Psoas muscle (tissue), 8 donors: ENCODE measurements at places on chromosomes 2 and 18. TPM values are rescaled to one million over a fixed set of nuclear protein-coding genes. Genes with fewer than 3 reads are reported as not detected.
A peak's percentile ranks its signal among the peaks of the same experiment; 100 is the strongest.

DNA sequence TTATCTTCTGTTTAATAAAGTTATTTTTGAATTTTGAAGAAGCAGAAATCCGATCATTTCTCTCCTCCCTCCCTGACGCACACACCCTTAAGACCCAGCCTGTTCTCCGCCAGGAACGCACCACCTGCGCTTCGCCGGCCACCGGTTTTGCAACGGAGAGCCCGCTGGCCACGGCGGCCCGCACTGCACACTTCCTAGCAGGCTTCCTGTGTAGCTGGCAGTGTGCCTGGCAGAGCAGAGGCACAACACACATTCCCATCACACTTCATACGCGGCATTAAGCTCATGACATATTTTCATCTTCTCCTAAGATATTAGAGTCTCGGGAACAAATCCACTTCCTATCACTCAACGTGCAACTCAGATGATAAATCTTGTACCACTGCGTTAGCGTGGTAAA is 148.0 kb downstream of the HDAC4 start:
- H3K27me3 ChIP-seq, result no peaks in the 10 kb centered on the region
- peak overlapping the region; percentile 86 for H3K27ac ChIP-seq
- peak overlapping the region; percentile 44 for H3K4me3 ChIP-seq
- H3K4me1 ChIP-seq, result peaks cover 92% of the 10 kb centered on the region
- H3K36me3 ChIP-seq, result no peaks in the 10 kb centered on the region

DNA sequence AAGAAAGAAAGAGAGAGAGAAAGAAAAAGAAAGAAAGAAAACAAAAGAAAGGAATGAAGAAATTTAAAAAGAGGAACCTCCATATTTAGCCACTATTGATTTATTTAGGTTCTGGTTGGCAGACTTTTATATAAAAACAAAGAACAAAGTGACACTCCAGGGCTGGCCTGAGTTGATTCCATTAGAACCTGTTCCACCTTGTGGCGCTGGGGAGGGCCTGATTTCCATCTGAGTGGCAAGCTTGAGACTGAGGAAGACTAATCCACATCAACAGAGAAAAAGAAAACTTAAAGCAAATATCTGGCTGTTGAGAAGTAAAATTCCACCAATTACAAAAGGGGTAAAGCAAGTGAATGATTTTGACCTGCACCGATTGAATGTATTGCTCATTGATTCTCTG is 345.3 kb downstream of the EN1 start:
- no peaks in the 10 kb centered on the region for H3K36me3 ChIP-seq

DNA sequence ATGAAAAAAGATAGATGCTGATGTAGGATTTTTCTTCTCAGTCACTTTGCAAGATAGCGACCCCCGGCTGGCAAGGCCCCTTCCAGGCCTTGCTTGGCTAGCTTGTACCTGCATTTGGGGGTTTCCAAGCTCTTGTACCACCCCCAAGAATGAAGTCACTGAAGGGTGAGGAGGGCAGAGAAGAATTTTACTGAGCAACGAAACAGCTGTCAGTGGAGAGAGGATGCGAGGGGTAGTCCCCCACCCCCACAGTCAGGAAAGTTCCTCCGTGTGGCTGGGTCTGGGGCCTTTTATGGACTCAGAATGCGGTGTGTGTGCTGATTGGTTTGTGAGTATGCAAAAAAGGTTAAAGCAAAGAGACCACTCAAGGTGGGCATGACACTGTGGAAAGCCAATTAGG is 382.0 kb downstream of the GPD2 start:
- no peaks in the 10 kb centered on the region for H3K4me1 ChIP-seq
- H3K27me3 ChIP-seq, result no peaks in the 10 kb centered on the region
- no peak overlapping the region for H3K27ac ChIP-seq
- H3K36me3 ChIP-seq, result no peaks in the 10 kb centered on the region
- no peak for DNase-seq
- no peak overlapping the region for H3K4me3 ChIP-seq

The DPP10 gene
- not detected for total RNA-seq

DNA sequence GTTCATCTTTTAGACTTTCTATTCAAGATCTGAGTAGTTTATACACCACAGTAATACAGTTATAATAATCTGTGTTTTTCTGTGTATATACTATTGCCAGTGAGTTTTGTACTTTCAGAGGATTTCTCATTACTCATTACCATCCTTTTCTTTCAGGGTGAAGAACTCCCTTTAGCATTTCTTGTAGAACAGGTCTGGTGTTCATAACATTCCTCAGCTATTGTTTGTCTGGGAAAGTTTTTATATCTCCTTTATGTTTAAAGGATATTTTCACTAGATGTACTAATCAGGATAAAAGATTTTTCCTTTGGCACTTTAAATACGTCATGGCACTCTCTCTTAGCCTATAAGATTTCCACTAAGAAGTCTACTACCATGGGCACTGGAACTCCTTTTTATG is 705.5 kb downstream of the SLC4A3 start:
- no peaks in the 10 kb centered on the region for H3K36me3 ChIP-seq
- H3K4me1 ChIP-seq, result no peaks in the 10 kb centered on the region
- H3K4me3 ChIP-seq, result no peak overlapping the region
- H3K27me3 ChIP-seq, result no peaks in the 10 kb centered on the region

GRCh38 chr2:128552806-128553551 is 234.3 kb upstream of the HS6ST1 start:
- H3K36me3 ChIP-seq, result no peaks in the 10 kb centered on the region
- no peaks in the 10 kb centered on the region for H3K27me3 ChIP-seq
- DNase-seq, result no peak
- H3K4me1 ChIP-seq, result no peaks in the 10 kb centered on the region
- no peak overlapping the region for H3K4me3 ChIP-seq
- no peak overlapping the region for H3K27ac ChIP-seq
